ENCODE measurements at places on chromosomes 4 and X. TPM values are rescaled to one million over a fixed set of nuclear protein-coding genes. Genes with fewer than 3 reads are reported as not detected.

The XAGE5 gene
- polyA plus RNA-seq: not detected

The CENPE gene
- polyA plus RNA-seq: 0.28 TPM

The C4orf51 gene
- polyA plus RNA-seq: not detected

DNA sequence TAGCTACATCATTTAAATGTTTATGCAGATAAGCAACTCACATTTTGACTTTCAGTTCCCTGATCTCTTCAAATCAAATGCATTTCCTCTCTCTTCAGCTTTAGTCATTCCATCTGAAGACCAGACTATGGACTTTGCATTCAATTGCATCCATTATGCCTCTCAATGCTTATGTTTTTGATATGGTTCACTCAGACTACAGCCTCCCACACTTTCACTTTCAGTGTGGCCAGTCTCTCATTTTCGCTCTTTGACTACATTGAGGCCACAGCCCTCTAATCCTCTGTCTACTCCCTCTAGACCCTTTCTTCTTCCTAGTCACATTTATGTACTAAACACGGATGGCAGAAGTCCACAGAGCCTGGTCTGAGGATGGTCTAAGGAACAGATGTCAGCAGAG is 24.5 kb upstream of the VEGFC start:
- no peak for DNase-seq

Data from aorta (tissue), 5 donors.